ENCODE measurements at places on chromosomes 4 and X.

- DNase-seq: no peak
Observed at GRCh38 chr4:41374490-41374889, 117.8 kb downstream of the UCHL1 start.

GRCh38 chrX:154458116-154458953 is at the start of gene PLXNA3:
Gene PLXNA3 (plus strand): TSS chrX:154458281. CDS start chrX:154460184, 1,903 bp downstream.
- DNase-seq: no peak

DNA sequence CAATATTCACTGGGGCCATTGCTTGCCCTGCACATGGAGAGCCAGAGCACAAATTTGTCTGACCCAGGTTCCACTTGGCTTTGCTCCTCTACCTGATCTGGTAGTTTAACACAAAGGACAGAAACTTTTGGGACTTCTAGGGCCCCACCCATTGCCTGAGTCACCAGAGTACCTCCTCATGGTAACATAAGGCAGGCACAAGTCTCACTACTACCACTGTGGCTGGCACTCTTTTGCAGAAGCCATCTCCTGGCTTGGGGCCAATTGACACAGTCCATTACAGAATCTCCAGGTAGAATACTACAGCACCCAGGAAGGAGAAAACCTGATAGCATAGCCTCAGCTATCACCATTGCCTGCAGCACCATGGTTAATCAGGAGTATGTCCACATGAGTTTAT is 52.6 kb upstream of the NAP1L2 start:
- no peak for DNase-seq

GRCh38 chr4:32884198-32884597 is 2164.0 kb downstream of the PCDH7 start:
- DNase-seq: no peak

DNA sequence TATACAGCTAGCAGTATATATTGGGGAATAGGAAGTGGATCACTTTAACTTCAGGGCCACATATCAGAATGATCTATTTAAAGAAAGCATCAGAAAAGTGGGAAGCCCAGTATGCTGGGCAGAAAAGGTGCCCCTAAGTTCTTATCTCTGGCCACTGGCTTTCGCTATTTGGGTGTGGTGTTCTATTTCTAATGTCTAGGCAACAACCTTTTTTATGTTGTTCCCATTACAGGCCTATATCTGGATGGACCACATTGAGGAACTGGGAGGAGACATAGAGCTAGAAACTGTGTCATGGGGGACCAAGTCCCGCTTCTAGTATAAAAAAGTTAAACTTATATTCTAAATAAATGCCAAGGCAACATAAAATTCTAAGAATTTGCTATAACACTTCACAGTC is 935.6 kb downstream of the PDHA2 start:
- DNase-seq: no peak

DNA sequence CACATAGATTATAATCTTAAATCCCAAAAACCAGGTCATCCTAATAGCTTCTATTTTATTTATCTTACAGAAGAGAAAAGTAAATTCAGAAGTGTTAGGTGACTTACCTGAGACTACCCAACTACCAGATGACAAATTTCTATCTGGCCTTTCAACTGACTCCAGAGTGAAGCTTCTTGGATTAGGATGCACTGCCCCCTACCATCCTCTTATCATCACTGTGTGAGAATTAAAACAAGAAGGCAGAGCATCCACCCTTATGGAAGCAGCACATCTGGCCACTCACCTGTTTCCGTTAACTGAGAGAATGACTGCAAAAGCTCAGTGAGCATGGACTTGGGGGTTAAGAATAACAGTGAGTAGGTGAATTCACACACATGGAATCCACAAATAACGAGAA is 502.6 kb upstream of the TECRL start:
- DNase-seq: no peak

GRCh38 chr4:4492161-4492847 is 49.5 kb downstream of the STX18 start:
- DNase-seq: no peak

- no peak for DNase-seq
Observed at GRCh38 chr4:26402458-26402857, 81.6 kb downstream of the RBPJ start.

GRCh38 chr4:176824645-176825366 is 32.1 kb upstream of the VEGFC start:
- DNase-seq: no peak

All from cerebellar nuclear complex (tissue), 1 donor.